Stimulated activated CD4-positive, alpha-beta T cell treated with anti-CD3 and anti-CD28 coated beads, Interleukin-2, amount 100 ng/mL, for 4 hours (primary cell): ENCODE measurements at places on chromosomes 5 and 9.

DNA sequence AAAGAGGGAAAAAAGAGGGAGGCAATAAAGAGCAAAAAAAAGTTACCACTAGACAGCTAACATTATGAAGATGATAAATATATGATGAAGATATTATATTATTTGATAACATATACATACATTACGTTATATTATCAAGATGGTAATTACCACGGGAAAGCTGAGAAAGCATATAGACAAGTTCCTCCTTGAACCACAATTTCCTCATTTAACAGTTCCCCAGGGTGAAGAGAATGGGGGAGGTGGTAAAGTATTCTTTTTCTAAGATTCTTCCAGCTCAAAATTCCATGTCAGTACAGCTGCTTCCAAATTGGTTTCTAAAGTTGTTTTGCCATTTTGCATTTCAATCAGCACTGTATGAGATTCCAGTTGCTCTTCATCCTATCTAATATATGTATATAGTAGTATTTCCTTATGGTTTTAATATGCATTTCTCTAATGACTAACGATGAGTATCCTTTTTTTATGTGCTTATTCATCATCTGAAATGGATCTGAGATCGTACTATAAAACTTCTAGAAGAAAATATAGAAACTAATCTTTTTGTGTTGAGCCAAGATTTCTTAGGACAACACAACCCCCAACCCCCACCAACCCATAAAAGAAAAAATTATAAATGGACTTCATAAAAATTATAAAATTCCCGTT, 49.5 kb upstream of the C9orf72 start:
- no peak for DNase-seq

DNA sequence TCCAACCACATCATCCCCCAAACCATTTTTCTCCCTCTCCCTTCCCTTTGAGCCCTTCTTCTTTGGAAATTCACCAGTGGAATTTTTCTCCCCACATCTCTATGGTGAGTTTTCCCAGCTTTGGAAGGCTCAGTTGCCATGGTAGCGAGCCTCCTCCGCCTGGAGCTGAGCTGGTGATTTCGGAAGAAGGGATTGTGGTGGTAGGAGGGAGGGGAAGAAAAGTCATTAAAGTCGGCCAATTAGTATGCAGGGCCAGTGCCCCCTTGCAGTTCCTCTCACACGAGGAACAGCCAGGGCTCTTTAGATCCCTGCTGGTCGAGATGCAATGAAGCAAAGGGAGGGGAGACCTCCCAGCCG, 322.0 kb downstream of the NTRK2 start:
- DNase-seq: no peak

GRCh38 chr9:6845880-6846279, 88.1 kb downstream of the KDM4C start:
- DNase-seq: no peak

DNA sequence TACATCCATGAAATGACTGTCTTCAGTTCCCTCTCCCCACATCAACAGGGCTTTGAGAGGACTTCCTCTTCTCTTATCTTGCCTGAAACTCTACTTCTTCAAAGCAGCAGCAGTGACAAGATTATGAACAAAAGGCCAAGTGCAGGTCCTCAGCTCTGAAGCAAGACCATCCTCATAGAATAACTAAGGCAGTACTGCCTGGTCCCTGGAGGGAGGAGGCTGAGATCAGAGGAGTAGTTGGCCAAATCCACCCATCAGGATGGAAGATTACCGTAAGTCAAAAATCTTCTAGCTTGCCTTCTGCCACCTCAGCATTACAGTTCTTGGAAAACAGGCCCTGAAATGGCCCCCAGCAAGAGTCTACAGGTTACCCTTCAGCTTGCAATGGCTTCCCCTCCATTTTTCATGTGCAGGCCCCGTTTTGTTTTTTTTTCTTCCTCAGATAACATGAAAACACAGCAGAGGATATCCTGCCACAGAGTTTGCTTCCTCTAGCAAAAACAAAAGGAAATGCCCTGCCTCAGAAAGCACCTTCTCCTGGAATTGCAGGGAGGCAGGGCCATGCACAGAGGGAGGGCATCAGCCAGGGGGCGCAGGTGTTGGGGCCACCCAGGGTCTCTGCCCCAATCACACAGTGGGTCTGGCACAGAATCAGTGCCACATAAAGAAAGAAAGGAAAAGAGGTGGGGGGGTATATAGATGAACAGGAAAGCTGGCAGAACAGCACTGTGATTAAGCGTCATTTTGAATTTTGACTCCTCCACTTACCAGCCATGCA, 40.0 kb downstream of the KLHL3 start:
- no peak for DNase-seq

DNA sequence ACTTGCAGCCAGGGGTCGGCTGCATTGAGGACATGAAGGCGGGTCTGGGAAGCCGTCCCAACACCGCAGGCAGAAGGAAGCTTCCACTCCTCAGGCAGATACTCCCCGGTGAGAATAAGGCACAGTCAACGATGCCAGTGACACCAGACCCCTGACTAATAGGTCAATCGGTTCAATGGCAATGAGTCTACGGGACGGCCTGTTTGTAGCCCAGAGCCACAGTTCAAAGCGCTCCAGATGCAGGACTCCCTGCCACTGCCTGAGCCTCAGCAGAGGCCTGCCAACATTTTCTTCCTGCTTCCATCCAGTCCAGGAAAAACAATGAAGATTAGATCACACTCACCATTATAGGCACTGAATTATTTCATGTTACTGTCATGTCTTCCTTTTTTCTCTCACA, 84.5 kb upstream of the SIMC1 start:
- DNase-seq: no peak

DNA sequence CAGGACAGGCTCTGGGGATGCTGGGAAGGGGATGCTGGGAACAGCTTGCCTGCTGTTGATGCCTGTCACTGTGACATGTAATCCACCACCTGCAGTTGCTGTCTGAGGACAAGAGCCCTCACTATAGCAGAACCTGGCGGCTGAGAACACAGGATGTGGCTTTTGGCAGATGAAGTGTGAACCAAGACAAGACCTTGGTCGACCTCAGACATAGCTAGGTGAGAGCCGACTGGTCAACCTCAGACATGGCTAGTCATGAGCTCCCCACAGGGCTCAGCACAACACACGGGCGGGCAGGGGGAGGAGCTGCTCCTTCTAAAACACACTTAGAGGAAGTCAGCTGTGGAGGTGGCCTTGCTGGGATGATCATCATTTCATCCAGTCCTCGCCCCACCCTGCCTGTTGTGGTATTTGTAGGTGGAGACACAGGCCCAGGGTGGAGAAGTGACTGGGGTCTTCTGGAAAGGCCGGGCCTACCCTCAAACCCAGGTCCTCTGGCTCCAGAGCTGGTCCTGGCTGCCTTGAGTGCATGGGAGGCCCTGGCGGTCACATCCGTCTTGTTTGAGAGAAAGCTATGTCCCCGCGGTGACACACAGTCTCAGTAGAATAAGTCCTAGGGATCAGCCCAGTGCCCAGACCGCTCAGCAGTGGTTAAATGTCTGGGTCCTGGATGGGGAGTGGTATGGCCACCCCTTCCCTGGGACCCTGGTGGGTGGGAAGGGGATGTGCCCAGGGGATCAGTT, 6.1 kb downstream of the SUSD3 start:
- peak; percentile 67 for DNase-seq

- DNase-seq: no peak
These were observed 13.2 kb downstream of the ITK start for GRCh38 chr5:157193699-157194424.

- no peak for DNase-seq
These were observed 18.1 kb upstream of the SYK start for GRCh38 chr9:90783552-90783951.

DNA sequence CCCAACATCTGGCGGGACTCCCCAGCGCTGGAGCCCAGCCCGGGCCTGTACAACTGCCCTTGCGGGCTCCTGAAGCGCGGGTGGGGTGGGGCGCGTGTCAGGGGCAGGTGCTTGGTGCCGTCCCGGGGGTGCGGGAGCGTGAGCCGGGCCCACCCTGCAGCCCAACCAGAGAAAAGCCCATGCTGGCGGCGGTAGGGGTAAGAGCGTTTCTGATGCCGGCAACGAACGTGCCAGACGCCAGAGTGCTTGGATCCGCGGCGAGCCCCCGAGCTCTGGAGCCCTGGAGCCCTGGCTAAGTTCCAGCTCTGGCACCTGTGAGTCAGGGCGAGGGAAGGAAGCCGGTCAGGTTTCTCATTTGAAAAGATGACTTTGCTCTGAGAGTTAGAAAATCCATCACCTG, 58.0 kb downstream of the ZNF510 start:
- no peak for DNase-seq

DNA sequence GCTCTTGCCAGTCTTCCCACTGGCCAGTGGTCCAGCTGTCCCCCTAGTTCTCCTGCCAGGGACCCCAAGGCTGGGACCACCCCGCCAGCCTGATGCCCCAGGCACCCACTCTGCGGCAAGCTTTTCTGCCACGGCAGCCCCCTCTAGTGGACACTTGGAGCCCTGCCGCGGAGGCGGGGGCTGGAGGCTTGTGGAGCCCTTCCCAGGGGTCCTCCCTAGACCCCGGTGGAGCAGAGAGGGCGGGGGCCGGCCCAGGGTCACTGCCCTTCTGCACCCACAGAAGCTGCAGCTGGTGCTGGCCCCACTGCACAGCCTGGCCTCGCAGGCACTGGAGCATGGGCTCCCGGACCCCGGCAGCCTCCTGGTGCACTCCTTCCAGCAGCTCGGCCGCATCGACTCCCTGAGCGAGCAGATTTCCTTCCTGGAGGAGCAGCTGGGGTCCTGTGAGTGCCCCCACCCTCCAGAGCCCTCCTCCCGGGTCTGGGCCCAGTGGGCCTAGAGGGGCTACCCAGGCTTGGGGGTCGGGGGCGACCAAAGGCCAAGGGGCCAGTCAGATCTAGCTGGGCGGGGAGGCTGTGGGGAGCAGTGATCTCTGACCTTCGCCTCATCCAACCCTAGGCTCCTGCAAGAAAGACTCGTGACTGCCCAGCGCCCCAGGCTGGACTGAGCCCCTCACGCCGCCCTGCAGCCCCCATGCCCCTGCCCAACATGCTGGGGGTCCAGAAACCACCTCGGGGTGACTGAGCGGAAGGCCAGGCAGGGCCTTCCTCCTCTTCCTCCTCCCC, 9.1 kb downstream of the EGFL7 start:
- DNase-seq: no peak

- DNase-seq: no peak
These were observed 168.2 kb downstream of the CACNA1B start for GRCh38 chr9:138045541-138046490.

GRCh38 chr5:138515556-138516245, 27.3 kb downstream of the ETF1 start:
- no peak for DNase-seq

- DNase-seq: no peak
These were observed 76.0 kb upstream of the HSPA9 start for GRCh38 chr5:138651058-138651766.

DNA sequence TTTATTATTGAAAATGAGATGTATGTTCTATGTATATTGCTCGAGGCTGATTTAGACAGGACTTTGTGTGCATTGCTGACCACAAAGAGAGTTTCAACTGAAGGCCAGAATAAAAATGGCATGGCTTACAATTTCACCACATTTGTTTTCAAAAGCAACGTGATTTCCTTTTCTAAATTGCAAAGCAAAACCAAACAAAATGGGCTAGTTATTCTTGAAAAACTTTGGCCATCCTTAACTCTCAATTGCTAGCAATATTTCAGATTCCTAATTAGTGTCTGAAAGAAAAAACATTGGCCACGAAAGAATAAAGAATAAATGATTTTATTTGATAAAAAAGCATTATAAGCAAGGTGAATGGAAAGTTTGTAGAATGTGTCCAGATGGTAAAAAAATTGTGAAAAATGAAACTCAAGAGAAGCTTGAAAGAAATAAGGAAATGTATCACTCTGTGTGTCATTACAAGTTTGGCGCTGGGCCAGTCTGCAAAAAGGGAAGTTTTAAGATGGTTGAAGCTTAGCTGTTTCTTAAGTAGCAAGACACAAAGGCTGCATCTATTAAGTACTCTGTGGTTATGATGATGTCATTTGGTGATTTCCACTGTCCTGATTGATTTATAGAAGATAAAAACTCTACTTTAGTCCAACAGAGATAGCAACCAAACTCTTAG, 89.2 kb upstream of the PRLR start:
- no peak for DNase-seq

DNA sequence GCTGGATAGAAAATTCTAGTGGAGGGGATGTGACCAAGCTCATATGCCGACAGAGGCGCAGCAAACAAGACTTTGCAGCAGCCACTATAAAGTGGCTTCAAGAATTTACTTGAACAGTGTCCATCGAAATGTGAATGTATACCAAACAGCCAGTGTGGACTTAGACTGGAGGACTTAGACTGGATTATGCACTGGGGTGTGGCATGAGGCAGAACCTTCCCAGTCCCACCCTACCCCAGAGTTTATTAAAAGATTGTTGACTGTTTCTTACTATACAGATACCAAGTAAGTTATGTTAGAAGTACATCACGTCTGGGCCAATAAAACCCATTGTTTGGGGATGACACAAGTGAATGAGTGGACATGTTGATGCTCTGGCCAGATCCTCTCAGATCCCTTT, 561.3 kb upstream of the KLF4 start:
- DNase-seq: no peak

DNA sequence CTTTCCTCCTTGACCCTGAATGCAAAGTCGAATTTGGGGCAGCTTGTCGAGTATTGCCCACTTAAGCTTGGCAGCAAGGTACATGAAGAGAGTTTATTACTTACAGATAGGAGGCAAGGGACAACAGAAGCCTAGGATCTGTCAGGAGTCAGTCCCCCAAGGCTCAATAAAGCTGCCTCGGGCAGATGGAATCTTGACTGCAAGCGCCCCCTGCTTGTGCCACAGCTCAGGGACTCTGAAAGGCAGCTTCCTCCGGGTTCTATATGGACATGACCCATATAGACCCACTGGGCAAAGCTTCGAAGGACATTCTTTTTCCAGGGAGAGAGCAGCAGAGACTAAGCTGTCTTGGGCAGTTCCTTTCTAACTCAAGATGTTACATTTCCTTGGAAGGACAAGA, 971.5 kb downstream of the EFNA5 start:
- no peak for DNase-seq

- no peak for DNase-seq
These were observed 67.9 kb upstream of the PIK3R1 start for GRCh38 chr5:68147659-68148058.

- DNase-seq: no peak
These were observed 327.1 kb upstream of the NUDT12 start for GRCh38 chr5:103889500-103890209.
